ENCODE measurements at places on chromosomes 4 and X.

DNA sequence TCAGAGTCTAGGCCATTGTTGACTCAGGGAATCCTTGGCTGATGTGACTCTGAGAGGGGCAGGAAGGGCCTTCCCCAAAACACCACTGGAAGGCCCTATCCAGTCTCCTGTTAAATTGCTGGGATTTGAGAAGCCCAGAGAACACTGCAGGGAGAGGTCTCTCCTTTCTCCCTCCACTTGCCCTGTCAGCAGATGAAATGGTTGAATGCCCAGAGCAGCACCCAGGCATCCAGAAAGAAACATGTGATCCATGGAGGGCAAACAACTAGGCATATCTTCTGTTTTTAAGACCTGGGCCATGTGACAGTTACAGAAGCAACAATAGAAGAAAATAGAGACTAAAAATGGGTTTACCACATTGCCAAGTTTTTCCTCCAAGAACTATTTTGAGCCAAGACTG lies 291.1 kb downstream of the QDPR start:
- DNase-seq: no peak

GRCh38 chr4:184328022-184328736 lies 110.5 kb upstream of the ENPP6 start:
- DNase-seq: no peak

- DNase-seq: peak; percentile 72
Observed at GRCh38 chr4:156778093-156778492, 193.5 kb downstream of the PDGFC start.

DNA sequence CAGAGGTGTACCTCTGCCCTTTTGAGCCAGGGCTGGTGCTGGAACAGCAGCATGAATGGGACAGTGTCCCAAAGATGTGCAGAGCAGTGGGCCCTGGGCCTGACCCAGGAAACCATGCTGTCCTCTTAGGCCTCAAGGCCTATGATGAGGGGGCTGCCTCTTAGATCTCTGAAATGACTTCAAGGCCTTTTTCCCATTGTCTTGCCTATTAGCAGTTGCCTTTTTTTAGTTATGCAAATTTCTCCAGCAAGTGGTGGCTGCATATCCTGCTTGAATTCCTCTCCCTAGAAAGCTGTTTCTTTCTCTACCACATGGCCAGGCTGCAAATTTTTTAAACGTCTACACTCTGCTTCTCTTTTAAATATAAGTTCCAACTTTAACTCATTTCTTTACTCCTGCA lies 160.3 kb downstream of the CFAP299 start:
- no peak for DNase-seq

GRCh38 chr4:103197765-103198110 lies 405 bp downstream of the CENPE start:
- no peak for DNase-seq
